Ureter (tissue), 1 donor: ENCODE measurements at places on chromosomes 11 and 22.

DNA sequence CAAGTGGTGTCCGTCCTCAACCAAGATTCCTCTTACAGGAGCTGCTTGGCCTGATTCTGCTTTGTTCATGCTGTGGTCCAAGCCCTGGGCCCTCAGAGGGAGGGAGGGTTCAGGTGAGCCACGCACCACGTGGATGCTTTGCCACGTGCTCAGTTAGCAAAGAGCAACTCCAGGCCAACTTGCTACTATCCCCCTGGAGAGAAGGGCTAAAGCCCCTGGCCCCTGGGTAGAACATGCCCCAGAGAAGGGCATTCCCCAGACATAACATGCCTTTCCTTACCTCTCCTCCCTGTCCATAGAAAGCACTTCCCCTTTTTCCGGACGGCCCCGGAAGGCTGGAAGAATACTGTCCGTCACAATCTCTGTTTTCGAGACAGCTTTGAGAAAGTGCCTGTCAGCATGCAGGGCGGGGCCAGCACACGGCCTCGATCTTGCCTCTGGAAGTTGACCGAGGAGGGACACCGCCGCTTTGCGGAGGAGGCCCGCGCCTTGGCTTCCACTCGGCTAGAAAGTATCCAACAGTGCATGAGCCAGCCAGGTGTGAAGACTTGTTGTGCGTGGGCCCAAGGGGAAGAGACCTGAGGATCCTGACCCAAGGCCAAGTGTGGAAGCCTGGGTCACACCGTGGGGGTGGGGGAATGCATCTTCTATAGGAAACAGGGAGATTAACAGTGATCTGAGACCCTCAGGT is 8.8 kb downstream of the FOXR1 start:
- no peak for DNase-seq

GRCh38 chr11:6812390-6813005 is 13.0 kb upstream of the OR6A2 start:
- no peak for DNase-seq

DNA sequence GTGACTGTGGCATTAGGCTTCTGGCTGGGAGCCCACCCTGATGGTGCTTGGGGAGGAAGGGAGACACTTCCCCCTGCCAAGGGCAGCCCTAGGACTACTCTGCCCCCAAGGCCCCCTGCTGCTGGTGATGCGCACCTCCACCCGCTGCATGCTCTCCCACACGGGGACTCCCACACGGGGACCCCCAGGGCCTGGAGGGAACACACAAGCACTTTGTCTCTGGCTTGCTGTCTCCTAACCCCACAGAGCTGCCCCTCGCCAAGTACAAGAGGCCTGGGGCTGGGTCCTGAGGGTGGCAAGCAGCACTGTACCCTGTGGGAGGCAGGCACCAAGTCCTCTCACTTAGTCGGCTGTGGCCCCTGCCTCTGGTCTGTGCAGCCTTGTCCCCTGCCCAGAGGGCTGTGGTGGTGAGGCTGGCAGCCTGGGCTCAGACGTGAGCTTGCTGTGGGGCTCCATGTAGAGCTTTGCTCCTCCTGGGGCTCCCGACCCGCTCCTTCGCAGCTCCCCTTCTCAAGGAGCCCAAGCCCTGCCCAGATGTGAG is 7.9 kb downstream of the LRRC75B start:
- no peak for DNase-seq

- DNase-seq = no peak
Measured at GRCh38 chr11:91199866-91200265, 977.0 kb upstream of the CHORDC1 start.

DNA sequence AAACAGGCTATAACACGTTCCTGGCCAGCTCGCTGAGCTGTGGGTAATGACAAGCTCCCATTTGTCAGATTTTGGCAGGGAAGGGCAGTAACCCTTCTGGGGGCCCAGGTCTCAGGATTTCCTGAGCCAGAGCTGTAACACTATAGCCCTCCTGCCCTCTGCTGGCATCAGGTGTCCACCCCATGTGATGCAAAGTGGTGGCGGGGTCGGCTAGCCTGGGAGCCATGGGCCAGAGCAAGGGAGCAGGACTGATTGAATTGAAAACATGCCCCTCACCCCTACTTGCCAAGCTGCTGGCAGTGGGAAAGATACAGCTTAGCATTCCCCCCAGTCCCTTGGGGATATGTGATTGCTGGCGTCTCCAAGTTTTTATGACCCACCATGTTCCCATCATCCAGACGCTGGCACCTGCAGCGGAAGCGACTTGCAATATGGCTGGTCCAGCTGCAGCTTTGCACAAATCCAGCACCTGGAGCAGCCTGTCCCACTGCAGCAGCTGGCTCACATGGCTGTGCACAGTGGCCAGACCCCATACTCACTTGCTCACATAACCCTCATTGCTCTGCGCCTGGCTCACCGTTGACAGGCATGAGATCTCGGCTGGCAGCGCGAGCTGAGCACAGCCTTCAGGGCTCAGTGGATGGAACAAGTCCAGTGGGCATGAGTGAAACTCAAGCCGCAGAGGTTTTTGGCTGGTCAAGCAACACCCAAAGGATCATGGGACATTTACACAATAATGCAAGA is 1147.8 kb downstream of the JRKL start:
- DNase-seq = no peak

GRCh38 chr11:63916837-63917691 is at the start of gene RCOR2:
RCOR2 (minus strand) TSS chr11:63917164; CDS start chr11:63916456, 708 bp downstream.
- peak; percentile 77 for DNase-seq

DNA sequence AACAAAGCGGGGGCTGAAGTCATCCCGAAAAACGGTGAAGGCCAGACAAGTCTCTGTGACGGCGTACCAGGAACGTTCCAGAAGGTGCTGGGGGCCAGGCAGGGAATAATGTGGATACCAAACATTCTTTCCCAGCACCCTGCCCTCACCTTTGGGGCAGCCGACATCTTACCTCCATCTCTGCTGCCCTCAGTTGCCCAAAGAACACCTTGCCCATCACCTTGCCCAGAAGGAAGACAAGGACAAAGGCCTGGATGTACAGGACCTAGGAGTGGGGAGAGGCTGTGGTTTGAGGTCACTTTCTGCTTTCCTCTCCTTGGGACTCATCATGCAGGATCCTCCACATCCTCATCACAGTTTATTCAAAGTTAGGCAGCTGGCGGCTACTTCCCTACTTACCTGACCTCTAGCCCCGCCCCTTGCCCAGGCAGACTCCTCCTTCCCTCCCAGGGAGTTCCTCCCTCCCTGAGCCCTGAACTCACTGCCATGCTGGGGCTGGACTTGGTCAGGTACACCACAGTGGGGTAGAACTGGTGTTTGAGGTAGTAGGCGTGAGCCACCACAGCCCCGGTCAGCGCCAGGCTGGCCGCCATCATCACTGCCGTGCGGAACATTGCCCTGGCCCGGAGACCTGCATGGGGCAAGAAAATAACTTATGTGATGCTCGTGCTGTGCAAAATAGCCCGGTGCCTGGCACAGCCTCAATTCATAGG is 1.2 kb downstream of the SYVN1 start:
- no peak for DNase-seq
